ENCODE measurements at places on chromosomes 12 and 14.
A peak's percentile ranks its signal among the peaks of the same experiment; 100 is the strongest.

DNA sequence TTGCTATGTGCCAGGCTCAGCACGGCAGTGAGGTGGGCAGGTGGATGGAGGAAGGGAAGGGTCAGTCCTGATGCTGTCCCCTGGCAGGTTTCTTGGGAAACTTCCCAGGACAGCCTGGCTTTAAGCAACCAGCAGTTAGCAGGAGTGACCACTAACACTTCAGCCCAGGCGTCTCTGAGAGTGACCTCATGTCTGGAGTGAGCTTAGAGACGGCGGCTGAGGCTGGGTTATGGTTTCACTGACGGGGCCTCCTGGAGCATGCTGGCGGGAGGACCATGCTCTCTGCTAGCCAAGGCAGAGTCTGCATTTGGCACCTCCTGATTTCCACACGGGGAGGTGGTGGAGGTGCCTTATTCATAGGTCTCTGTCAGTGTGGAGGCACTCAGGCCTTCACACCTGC is 2.5 kb downstream of the HHIPL1 start:
- DNase-seq, result no peak

- DNase-seq, result no peak
These were observed 266.3 kb downstream of the ZFP36L1 start for GRCh38 chr14:68526512-68527091.

- DNase-seq, result no peak
These were observed 171.6 kb downstream of the FBXL14 start for GRCh38 chr12:1422604-1423315.

DNA sequence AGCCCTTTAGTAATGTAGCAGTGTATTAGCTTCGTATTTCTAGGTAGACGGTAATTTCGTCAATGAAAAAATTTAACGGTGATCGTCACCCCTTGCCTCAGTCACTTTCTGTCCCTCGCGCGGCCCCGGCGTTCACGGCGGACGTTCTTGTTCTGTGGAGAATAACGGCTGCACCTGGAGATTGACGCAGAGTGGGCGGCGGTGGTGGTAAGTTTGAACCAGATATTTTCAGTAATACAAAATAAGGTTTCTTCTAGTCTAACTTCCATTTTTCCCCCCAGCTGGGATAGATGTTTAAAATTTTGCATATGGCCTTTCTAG is 341 bp downstream of the ZNF10 start:
- DNase-seq, result no peak

- DNase-seq, result no peak
These were observed 1.5 kb downstream of the BIN2 start for GRCh38 chr12:51322452-51322851.

DNA sequence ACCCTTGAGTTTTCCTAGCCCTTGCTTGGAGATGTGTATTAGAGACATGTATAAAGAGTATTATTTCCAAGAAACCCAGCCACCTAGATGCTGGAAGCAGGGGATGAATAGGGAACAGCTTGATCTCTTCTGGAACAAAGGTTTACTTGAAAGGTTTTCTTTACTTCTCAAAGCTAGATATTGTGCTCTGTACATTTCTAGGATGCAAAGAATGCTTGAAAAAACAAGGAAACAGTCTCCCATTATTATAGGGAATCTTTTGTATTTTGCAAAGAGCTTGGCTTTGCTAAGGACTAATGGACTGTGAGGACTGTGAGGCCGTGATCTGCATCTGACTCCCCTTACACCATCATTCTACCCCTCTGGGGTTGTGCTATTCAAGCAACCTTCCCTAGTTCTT is 77.9 kb downstream of the PRICKLE1 start:
- DNase-seq, result no peak

DNA sequence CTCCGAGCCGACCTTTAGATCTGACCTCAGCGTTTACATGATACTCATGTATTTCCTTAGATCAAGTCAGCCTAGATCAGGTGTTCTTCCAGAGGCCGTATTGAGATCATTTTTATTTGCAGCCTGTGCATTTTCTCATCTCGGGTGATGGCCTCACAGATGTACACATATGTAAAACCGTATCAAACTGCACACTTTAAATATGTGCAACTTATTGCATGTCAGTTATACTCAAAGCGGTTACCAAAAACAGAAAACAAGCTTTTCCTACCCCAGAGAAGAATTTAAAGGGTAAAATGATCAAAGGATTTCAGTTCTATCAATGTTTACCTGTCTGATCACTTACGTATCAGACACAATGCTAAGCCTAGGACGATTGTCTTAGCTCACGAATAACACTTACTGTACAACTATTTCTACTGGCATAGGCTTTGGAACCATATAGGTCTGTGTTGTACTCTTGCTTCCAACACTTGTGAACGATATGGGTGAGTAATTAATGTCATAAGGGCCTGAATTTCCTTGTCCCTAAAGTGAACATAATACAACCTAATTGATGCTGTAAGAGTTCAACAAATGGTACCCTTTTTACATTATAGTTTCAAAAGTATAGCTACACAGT is 628 bp upstream of the LLPH start:
- DNase-seq, result no peak

GRCh38 chr14:37369425-37369824 is 171.7 kb downstream of the MIPOL1 start:
- peak; percentile 53 for DNase-seq

DNA sequence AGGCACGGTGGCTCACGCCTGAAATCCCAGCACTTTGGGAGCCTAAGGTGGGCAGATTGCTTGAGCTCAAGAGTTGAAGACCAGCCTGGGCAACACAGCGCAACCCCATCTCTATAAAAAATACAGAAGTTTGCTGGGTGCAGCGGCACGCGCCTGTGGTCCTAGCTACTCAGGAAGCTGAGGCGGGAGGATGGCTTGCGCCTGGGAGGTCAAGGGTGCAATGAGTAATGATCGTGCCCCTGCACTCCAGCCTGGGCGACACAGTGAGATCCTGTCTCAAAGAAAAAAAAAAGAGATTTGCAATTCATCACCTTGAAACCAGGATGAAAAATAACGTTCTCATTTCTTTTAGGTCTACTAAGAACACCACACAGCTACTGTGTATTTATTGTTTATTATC is 4.0 kb downstream of the STX2 start:
- DNase-seq, result no peak

GRCh38 chr12:59396519-59396918 is 199.3 kb upstream of the SLC16A7 start:
- DNase-seq, result no peak

DNA sequence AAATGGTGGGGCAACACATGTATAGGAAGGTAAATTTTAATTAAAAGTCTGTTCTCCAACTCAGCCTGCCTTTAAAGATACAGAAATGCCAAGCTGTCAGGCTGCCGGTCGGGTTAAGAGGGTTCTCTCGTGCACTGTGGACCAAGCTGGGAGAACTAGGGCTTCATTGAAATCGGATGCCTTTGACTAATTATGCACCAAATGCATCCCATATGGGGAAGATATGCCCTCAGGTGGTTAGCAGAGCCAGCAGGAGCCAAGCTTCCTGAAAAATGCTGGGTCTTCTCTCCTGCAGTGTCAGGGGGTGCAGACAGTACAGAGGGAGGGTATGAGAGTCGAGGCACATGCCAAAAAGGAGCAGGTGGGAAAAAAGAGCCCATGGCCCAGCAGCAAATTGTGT is 236.1 kb downstream of the CACNA1C start:
- DNase-seq, result no peak

- DNase-seq, result no peak
These were observed 25.3 kb downstream of the TTC8 start for GRCh38 chr14:88849716-88850115.

GRCh38 chr12:112998987-112999767 is 20.9 kb downstream of the OAS2 start:
- DNase-seq, result no peak

GRCh38 chr12:57887631-57888408 is 41.3 kb upstream of the CTDSP2 start:
- DNase-seq, result no peak

Measured in NCI-H2081 treated with DMSO at 0.1 percent for 48 hours (cell line).